Cardiac muscle cell (in vitro differentiated cells and primary cell): ENCODE measurements at places on chromosomes 1 and 21. TPM values are rescaled to one million over a fixed set of nuclear protein-coding genes. Genes with fewer than 3 reads are reported as not detected.

The KCNJ6 gene
- total RNA-seq, result not detected in 2 replicates

The FCRL2 gene
- total RNA-seq, result not detected in 2 replicates

DNA sequence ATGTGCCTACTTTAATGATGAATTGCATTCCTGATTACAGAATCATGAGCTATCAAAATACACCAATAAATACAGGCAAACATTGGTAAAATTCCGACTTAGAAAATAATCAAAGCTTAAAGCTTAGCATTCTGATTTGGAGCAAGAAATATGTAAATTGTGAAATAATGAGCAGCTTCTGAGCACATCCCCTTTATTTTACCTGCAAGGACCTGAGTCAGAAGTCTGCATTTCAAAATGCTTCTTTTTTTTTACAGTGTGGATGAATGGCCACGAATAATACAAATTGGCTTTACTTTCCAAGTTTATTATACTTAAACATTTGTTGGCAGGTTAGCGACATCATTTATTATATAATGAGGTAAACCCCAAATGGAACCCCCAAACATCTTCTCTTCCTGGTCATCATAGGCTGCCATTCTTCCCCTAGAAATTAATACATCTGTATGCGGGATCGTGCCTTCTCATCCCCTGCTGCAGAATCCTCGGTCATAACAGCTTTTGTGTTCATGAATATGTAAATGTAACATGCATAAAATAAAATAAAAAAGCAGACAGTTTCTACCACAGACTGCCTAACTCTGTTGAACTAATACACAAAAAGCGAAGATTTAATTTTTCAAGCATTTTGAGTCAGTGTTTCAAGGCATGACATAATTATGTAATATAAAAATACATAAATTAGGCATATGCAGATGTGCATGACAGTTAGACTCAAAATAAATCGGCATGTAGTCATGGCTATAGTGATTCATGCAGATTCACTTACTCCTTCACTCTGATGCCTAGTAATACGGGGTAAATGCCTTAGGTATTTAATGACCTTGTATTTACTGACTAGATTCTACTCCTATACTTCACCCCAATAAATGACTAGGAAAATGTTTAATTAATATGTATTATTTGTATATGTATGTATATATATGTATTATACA lies 339.7 kb downstream of the USP25 start:
- no peak for DNase-seq

GRCh38 chr21:34213959-34214358 lies 140.6 kb downstream of the MRPS6 start:
- DNase-seq, result no peak

GRCh38 chr21:34762786-34763185 lies 94.0 kb downstream of the CLIC6 start:
- no peak for DNase-seq

The EXTL1 gene
- 7.0 and 10.1 TPM in 2 replicates for total RNA-seq

DNA sequence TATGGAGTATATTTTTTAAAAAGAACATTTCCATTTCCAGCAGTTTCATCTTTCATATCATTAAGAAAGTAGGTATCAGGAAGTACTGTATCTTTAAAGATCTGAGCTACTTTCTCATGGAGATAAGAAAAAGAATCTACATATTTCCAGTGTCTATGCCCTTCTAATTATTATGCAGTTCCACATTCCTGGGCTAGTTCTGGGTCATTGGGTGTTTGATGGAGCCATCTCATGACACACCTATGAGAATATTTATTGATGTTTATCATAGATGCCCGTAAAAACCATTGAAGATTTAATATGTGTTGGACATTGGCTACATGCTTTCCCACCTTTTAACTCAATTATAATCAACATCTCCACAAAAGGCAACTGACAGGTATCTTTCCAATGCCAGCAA lies 21.0 kb downstream of the LCE4A start:
- no peak for DNase-seq

- DNase-seq, result peak; percentile 6
Observed at GRCh38 chr21:21324297-21324696, 326.1 kb downstream of the NCAM2 start.

GRCh38 chr21:42414928-42415769 lies 11.4 kb downstream of the UBASH3A start:
- peak; percentile 61 for DNase-seq

DNA sequence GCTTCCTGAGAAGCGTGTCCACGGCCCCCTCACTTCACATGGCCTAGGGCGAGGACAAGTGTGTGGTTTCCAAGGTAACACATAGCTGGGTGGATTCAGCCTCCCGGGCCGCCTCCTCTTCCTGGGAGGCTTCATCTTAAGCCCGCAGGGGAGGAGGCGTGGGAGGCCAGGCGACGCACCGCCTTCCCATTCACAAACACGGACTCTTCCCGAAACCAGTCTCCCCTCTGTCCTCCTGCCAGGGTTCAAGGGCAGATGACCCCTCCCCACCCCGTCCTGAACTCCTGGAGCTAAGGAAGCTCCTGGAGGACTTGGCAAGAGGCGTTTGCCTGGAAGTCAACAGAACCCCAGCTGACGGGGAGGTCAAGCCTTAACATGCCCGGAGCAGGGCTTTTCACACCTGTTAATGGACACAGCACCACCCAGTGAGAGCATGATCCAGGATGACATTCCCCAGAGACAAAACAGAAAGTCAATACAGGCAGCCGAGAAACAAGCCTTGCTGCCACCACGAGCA lies 56.7 kb downstream of the KCNN3 start:
- DNase-seq, result peak; percentile 30

DNA sequence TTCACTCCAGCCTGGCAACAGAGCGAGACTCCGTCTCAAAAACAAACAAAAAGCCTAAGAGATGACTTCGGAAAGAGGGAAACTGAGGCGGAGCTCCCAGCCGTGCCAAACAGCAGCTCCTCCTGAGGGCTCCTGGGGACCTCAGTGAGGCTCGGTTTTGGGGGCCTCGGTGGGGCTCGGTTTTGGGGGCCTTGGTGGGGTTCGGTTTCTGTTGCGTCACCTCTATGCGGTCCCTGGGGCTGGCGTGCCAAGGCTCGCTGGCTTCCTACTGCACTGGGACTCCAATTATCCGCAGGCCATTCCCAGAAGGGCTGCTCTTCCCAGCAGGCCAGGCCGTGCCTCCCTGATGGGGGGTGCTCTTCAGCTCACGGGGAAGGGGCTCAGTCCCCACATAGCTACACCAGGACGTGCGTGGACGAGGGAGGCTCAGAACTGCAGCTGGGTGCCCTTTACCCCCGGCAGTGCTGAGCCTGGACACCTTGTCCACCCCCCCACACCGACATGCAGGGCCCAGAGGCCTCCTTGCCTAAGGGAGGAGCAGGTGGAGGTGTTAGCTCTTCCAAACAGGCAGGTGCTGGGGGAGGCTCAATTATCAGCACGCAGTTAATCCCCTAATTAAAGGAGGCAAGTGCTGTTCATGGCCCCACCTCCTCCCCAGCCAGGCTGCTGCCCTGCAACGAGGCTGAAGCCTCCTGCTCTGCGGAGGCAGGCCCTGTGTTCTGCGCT lies 5.1 kb upstream of the C1orf159 start:
- DNase-seq, result no peak

The THEM5 gene
- not detected in 2 replicates for total RNA-seq

DNA sequence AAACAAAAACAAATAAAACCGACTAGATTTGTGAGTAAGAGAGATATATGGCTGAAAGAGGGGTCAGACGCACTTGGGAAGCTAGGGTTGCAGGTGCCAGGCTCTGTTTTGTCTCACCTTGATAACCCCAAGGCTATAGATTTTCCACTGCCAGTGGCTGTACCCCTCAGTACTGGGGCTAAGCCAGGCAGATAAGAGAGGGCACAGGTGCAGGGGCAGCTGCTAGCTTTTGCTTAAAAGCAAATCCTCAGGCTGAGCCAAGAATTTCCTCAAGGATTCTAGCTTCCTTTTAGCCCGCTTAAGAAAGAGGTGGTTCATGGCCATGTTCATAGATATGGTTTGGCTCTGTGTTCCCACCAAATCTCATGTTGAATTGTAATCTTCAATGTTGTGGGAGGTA lies 57.9 kb downstream of the OVGP1 start:
- no peak for DNase-seq

GRCh38 chr1:243716906-243717305 lies 133.1 kb downstream of the AKT3 start:
- DNase-seq, result no peak

GRCh38 chr1:215358356-215358755 lies 208.7 kb upstream of the KCTD3 start:
- DNase-seq, result no peak

DNA sequence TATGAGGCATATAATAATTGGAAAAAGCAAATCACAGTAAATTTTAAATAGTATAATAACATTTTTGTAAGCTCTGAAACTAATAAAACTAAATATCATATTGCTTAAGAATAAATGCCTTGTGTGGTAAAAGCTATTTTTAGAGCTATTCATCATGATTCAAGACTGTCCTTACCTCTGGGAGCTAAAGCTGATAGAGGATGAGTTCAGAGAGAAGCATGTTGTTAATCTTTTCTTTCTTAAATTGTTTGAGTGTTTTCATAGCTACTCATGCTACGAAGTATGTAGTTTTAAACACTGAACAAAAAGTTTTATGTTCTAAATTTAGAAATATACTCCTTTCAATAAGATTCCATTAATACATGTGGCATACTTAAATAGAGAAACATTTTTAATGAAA lies 30.5 kb downstream of the IFI16 start:
- no peak for DNase-seq

DNA sequence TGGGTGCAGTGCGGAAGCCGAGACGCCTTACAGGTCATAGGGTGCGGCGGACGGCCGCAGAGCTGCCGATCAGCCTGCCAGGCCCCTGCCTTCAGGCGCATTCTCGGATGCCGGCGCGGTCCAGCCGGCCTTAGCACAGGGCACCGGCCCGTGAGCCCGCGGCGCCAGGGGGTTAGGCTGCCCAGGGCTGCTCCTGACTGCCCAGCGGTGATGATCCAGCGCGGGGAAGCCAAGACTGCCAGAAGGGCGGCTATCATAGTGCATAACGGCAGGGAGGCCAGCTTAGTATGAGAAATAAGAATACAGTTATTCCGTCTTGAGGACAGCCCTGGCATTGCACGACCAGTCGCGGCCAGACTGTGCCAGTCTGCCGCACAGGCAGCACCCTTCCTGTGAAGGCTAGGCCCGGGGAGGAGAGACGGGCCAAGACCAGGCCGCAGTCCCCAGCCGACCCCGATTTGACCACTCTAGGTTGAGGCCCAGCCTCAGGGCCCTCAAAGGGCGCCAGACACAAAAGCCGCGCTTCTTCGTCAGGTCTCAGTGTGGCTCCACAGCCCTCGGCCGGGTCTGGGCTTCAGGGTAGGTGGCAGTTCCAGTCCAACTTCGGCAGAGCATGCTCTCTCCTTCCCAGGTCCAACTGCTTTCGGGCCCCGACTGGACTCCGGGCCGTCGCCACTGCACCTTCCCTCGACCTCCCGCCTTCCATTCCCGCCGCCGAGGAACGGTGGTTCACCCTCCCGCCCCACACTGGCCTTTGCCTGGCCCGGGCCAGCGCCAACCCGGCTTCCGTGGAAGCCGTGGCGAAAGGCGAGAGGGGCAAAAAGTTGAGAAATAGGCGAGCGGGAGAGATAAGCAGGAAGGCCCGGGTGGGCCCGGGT lies 829 bp downstream of the ALX3 start:
- DNase-seq, result no peak

GRCh38 chr1:27970401-27970800 lies 10.6 kb downstream of the XKR8 start:
- DNase-seq, result peak; percentile 78

The ITLN2 gene
- not detected in 2 replicates for total RNA-seq

GRCh38 chr1:161816201-161816600 lies 50.1 kb downstream of the ATF6 start:
- DNase-seq, result peak; percentile 57

The AZIN2 gene
- 7.7 and 9.7 TPM in 2 replicates for total RNA-seq

- DNase-seq, result no peak
Observed at GRCh38 chr1:62356257-62356835, 37.1 kb upstream of the KANK4 start.

The INSRR gene
- total RNA-seq, result 0.18 and 0.21 TPM in 2 replicates

DNA sequence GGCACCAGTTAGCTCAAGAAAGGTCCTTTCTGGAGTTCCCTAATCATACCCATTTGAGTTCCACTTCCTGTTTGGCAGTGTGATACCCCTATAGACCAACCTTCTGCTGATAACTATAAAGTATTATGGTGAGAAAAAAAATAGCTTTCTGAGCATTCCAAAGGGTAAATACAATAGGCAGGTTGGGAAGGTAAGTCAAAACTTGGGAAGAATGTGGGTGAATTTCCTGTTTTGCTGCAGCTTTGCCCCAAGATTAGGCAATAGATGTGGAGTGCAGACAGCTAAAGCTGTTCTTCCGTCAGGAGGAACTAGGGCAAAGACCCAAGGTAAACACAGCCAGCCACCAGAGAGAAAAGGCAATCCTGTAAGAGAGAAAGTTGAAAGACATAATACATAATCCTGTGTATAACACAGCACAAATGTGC lies 49.9 kb upstream of the GUCA2A start:
- DNase-seq, result no peak
